ENCODE measurements at places on chromosomes 1 and 21. TPM values are rescaled to one million over a fixed set of nuclear protein-coding genes. Genes with fewer than 3 reads are reported as not detected.
A peak's percentile ranks its signal among the peaks of the same experiment; 100 is the strongest.

DNA sequence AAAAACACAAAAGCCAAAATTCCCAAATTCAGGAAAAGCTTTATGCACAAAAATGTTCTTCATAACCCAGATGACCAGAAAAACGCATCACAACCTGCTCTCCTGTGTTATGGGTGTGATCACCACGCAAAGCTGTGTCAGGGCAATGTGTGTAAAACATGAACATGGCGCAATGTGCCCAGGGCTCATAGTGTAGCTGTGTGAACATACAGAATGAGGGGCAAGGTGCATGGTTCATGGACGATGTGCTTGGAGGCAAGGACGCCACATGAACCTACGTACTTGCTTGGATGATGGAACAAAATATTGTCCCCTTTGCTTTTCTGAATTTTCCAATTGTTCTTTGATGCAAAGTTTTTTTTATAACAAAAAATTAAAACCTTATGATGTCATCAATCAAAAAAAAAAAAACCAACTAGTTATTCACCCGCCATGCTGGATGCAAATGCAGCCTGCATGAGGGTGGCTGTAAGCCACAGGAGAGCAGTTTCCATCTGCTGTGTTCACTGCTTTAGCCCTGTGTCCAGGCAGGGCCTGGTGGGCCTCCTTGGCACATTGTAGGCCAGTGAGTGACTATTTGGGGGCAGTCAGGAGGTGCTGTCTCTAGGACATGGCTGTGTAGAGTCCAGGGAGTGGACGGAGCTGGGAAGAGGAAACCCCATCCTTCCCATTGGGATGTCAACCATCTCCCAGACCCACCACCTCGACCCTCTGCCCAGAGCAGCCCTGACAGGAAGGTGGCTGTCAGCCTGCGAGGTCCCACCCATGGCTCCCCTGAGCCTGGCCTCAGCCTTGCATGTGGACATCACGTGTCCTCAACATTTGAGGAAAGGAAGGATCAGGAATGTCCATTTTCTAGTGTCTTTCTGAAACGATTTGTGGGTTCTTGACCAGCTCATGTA, 13.6 kb downstream of the KRTAP10-1 start:
- DNase-seq: no peak

GRCh38 chr1:60831780-60832179, 250.6 kb upstream of the NFIA start:
- no peak for DNase-seq

- DNase-seq: no peak
Observed at GRCh38 chr1:53644496-53644895, 94.5 kb downstream of the GLIS1 start.

Gene ETS2
- total RNA-seq: 86.8 TPM

Gene CD101
- 2.1 TPM for total RNA-seq

GRCh38 chr1:3871451-3871805, 14.2 kb downstream of the DFFB start:
- no peak for DNase-seq

Gene RABGAP1L
- 19.1 TPM for total RNA-seq

- DNase-seq: no peak
Observed at GRCh38 chr1:108124622-108125311, 75.4 kb downstream of the SLC25A24 start.

- no peak for DNase-seq
Observed at GRCh38 chr1:68359045-68359444, 90.7 kb downstream of the RPE65 start.

Gene FCGR2B
- 14.1 TPM for total RNA-seq

DNA sequence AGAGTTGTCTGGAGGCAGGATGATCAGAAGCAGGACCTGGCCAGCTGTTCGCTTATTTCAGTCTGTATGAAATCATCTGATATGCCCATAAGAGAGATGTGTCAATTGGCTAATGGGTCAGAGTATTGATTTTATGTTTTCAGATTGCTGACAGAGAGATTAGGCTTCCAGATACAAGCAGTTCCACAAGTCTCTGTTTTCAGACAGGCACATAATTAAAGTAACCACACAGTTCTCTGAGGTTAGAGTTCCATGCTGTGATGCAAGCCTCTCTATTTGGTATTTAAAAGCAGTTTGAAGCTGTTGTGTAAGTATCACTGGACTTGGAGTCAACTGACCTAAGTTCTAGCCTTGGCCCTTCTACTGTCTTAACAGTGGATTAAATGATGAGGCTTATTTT, 50.1 kb downstream of the ATF6 start:
- DNase-seq: no peak

DNA sequence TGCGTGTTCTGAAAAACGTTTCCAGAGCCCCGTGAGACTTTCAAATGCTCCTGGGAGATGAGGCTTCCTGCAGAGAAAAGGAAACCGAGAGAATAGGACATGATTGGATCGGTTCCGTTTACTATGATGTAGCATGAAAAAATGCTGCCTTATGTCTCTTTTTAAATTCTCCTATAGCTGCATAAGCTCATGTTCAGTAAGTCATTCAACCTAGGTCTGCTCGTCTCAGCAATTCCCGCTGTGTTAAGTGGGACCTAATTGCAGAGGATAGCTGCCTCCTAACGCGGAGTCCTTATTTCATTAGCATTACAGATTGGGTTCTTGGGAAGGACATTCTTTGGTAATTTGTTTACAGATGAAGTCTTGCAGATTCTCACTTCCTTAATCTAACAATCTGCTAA, 165.3 kb downstream of the GALNT2 start:
- no peak for DNase-seq

- no peak for DNase-seq
Observed at GRCh38 chr1:40183055-40183710, 22.0 kb downstream of the RLF start.

DNA sequence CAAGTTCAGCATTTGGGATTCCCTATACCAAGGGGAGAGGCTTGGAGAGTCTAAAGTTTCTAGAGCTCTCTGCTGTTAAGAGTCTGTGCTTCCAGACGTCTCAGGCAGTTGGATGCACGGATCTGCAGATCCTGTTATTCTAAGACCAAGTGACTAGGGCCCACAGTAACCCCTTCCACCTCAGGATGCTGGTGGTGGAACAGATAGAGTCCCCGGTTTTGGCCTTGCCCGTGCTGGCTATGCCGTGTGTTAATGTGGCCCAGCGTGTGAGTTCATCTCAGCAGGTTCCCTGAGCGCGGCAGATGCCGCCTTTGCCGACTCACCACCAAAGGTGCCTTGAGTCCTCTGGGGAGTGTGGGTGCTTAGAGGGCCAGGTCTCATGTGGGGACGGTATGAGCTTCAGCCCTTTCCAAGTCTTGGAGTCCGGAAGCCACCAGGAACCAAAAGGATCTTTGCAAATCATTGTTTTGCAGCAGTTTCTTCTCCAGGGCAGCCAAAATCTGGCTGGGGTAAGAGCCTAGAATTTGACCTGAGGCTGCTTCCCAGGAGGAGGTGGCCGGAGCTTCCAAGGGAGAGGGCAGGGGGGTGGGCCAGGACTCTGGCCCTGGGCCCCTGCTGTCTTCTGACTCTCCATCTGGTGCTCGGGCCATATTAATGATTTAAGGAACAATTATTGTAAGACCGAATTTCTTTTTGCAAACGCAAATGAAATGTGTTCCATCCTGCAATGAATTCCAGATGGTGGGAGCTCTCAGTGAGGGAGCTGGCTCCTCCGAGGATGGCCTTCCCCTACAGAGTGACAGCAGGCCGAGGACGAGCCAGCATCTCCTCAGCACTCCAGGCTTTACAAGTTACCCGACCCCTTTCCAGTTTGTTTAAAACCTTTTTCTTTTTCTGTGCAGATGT, 205.7 kb downstream of the FOXD2 start:
- DNase-seq: peak; percentile 56

DNA sequence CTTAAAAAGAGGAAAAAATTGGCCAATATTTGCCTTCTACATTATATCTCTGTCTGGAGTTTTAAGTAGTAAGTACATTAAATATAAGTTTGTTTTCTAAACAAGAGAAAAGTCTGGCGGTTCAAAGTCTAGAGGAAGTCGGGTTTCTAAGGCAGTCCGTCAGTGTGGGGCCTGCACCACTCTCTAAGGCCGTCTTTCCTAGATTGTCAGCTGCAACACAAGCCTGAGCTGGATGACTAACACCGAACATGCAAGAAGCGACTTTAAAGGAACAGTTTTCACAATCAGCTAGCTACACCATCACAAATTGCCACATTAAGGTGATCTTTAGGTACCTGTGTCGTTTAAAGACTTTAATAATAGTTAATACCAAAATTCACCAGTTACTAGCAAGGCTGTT, 19.6 kb downstream of the CCSAP start:
- no peak for DNase-seq

DNA sequence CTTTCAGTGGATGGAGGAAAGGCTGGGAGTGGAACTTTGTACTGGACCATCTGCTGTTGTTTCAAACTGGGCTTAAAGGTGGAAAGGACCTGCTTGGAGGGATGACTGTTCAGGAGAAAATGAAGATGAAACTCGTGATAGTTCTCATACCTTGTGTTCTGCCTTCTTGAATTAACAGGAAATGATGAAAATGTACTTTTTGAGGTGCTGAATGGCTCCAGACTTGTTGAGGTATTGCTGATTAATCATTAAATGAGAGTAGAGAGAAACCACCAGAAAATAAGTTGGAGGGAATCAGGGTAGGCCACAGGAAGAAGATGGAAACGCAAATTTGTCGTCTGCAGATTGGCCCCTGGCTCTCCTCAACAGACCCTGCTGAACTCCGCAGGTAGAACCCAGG, 26.2 kb upstream of the ZNF436 start:
- no peak for DNase-seq

Gene RUNX3
- total RNA-seq: 1.6 TPM

DNA sequence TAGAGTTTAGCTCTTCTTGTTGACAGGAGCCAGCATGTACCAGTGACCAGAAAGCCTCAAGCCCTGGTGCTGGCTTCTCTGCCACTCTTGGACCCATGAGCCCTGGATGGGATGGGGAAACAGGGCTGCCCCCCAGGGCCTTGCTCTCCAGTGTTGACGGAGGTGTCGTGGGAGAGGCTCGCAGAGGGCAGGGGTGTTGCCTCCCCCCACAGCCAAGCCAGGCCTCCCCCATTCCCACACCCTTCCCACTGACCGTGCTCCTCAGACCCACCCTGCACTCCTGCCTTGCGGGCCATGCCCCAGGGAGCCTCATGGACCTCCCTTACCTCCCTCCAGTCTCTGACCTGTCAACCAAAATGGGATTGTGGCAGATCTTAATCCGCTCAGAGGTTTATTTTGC, 123.8 kb upstream of the COL6A1 start:
- DNase-seq: no peak

GRCh38 chr1:15574741-15575140, 10.1 kb downstream of the AGMAT start:
- no peak for DNase-seq

GRCh38 chr21:29481081-29481480, 182.4 kb downstream of the BACH1 start:
- DNase-seq: no peak
